ENCODE measurements at places on chromosomes 1 and 21.
A peak's percentile ranks its signal among the peaks of the same experiment; 100 is the strongest.

DNA sequence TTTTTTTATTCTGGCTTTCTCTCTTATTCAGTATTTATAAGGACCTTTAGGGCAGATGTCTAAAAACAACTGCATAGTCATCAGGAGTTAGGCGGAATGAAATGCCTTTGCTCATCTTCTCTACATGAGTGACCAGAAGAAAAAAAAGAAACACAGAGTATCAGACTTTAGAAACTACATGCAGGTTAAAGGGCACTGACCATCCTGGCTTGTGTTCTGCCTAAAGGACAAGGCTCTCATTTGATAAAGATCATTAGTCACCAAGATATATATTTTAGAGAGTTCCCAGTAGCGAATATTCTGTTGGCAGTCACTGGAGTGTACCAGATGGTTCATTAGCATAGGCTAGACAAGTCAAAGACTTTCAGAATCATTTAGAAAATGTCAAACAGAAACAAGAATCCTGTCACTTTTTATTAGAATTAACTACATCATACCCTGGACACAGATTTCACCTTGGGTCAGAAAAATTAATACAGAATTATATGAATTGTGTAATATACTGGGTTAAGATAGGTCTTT is 145.6 kb downstream of the NR5A2 start:
- no peak for DNase-seq

GRCh38 chr1:36161641-36162531 is 5.9 kb downstream of the MAP7D1 start:
- DNase-seq = no peak

DNA sequence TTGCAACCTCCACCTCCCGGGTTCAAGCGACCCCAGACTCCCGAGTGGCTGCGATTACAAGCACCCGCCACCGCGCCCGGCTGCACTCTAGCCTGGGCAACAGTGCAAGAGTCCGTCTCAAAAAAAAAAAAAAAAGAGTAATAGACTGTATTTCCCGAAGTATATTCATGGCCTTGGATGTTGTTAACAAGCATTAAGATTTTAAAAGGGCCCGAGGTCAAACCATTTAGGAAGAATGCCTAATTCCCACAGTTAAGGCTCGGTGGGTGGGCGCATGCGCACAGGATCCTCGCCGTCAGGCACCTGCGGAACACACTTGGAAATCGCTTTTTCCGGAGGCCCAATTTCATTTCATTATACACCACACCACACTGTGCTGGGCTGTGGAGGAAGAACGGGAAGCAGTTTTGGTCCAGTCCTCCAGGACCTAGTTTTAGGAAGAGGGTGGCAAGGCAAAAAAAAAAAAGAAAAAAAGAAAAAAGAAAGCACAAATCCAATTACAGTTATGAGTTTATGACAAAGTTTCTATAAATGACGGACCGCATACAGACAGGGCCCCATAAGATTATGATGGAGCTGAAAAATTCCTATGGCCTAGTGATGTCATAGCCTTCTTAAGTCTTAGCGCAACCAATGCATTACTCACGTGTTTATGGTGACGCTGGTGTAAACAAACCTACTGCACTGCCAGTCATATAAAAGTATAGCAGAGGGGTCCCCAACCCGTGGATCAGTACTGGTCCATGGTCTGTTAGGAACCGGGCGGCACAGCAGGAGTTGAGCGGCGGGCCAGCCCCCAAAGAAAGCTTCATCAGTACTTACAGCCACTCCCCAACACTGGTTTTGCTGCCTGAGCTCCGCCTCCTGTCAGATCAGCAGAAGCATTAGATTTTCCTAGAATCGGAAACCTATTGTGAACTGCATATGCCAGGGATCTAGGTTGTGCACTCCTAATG is 38.2 kb downstream of the H3-3A start:
- DNase-seq = no peak

DNA sequence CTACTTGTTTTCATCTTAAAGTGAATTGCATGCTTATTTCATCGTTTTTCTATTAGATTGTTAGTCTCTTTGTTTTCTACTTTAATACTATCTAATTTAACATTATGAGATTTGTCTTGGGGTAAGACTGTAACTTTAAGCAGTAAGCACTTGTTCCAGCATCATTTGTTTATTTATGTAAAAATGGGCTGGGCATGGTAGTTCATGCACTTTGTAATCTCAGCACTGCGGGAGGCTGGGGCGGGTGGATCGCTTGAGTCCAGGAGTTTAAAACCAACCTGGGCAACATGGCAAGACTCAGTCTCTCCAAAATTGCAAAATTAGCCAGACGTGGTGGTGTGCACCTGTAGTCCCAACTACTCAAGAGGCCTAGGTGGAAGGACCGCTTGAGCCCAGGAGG is 15.3 kb upstream of the PAXBP1 start:
- DNase-seq = no peak

GRCh38 chr1:51253691-51254090 is 17.6 kb downstream of the RNF11 start:
- DNase-seq = no peak

DNA sequence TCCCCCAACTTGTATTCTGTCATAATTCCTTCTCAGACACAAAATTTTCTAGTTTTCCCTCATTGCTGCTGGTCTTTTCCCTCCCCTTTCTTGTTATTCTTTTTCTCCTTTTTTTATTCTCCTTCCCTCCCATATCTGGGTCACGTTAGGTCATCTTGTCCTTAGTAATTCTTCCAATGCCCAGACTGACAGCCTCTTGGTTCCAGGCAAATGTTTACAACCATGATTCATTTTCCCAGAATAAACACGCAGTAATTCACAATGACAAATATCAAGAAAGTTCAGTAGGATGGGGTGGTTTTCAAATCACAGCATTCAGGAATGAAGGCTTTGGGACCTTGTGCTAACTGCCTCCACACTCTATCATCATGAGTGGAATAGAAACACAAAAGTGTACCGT is 25.2 kb downstream of the NHLH2 start:
- no peak for DNase-seq

DNA sequence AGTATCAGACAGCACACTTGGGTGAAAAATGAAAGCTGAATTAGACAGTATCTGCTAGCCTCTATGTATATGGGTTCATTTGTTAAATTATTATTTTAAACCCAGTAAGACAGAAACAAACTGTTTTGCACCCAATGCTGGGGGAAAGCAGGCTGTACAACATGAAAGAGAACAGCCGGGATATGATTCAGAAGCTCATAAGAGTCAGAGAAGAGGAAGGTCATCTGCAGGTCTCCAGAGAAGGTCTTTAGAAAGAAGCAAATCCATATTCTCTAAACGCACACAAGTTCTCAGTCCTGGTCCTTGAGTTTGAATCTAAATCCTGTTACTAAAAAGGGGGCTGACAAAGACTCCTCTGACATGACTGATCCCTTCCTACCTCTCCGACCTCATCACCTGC is 155.1 kb downstream of the SIPA1L2 start:
- DNase-seq = no peak

GRCh38 chr1:110309767-110310166 is 29.4 kb upstream of the RBM15 start:
- no peak for DNase-seq

DNA sequence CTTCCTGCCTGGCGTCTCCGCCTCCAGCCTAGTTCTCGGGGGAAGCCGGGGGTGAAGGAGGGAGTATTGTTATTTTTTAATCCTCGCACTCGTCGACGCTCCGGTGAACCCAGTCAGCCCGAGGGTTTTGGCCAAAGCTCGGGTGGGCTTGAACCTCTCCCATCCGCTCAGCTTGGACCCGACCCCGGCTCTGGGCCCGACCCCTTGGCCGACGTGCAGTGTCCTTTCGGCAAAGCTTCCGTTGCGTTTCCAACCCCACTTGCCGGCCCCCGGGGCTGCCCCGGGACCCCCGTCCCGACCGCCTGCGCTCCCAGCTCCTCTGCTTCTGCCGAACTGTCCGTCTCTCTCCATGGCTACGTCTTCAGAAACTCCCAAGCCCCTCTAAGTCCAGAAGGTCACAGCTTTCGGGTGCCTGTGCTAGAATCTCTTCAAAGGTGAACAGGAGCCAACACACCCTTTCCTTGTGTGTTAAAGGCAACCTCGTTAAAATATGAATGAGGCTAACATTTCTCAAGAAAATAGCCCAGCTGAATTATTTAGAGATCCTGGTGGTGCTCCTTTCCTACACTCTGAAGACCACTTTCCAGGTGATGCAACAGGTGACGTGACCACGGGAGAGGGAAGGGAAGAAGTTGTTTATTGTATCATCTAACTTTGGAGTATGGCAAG is 647 bp downstream of the DESI2 start:
- peak; percentile 19 for DNase-seq

- DNase-seq = no peak
Measured at GRCh38 chr1:93818570-93818959, 60.4 kb downstream of the DNTTIP2 start.

DNA sequence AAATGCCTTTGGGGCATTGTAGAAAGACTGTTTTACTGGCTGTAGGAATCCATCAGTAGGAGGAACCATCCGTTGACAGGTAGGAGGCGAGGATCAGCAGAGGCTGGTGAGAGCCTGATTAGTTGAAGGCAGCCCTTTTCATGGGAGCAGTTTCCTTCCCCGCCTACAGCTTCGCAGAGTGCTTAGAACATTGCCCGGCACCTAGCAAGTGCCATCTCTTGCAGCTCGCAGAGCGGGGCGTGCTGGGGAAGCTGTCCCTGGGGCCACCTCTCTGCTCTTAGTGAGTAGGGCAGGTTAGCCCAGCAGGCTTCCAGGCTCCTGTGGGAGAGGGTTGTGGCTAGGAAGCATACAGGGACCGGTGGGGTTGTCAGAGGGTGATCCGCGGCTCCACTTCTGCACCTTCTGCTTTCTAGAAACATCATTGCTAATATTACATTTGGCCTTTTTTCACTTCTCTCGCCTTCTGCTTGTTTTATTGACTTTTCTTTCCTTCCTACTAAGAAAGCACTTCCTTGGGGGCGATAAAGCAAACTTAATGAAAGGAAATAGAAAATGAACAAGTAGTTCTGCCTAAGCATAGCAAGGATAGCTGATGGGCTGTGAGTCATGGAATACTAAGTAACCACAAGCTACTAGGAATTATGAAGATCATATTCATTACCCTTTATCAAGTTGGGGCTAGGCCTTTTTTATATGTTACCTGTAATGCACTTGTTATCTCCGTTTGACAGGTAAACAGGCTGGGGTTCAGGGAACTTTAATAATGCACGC is 176.7 kb downstream of the GALNT2 start:
- DNase-seq = no peak

- DNase-seq = no peak
Measured at GRCh38 chr1:118999348-119000071, 11.4 kb upstream of the TBX15 start.

- no peak for DNase-seq
Measured at GRCh38 chr1:84110629-84111028, 33.4 kb upstream of the PRKACB start.

Data from Caco-2 (cell line).